ENCODE measurements at places on chromosomes 12 and 14.
A peak's percentile ranks its signal among the peaks of the same experiment; 100 is the strongest.

GRCh38 chr12:53051058-53051880 is 1.4 kb downstream of the TNS2 start:
- no peak for DNase-seq

DNA sequence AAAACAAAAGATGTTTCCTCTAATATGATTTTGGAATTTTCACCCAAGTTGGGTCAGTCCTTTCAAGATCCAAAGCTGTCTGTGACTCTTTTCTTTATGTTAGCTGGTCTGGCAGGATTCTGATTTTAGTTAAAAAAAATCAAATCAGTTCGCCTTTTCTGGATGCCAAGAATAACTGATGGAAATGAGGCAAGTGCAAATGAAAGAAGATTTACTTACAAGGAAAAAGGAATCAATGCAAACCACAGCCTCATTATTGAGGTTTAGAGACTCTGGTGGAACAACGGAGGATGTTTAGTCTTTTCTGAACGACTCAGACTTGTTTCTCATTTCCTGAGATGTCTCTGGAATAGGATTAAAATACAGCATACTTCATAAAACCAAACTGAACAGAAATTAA is 117.0 kb upstream of the DYRK2 start:
- DNase-seq, result no peak

DNA sequence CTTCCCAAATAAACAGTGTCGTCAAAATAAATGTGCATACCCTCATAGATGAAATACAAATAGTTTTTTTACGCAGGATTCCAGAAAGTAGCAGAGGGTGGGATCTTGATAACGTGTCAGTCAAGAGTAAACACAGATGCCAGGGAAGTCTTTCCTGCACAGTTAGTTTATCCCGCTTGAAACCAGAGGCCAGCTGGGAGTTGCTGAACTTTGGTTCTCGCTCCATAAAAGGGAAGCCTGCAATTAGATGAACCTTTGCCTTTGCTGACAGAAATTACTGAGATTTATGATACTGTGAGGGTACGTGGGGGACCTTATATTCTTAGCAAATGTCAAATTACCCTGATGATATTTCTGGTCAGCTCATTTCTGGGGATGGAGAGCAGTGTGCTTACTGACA is 18.9 kb downstream of the FAR2 start:
- no peak for DNase-seq

DNA sequence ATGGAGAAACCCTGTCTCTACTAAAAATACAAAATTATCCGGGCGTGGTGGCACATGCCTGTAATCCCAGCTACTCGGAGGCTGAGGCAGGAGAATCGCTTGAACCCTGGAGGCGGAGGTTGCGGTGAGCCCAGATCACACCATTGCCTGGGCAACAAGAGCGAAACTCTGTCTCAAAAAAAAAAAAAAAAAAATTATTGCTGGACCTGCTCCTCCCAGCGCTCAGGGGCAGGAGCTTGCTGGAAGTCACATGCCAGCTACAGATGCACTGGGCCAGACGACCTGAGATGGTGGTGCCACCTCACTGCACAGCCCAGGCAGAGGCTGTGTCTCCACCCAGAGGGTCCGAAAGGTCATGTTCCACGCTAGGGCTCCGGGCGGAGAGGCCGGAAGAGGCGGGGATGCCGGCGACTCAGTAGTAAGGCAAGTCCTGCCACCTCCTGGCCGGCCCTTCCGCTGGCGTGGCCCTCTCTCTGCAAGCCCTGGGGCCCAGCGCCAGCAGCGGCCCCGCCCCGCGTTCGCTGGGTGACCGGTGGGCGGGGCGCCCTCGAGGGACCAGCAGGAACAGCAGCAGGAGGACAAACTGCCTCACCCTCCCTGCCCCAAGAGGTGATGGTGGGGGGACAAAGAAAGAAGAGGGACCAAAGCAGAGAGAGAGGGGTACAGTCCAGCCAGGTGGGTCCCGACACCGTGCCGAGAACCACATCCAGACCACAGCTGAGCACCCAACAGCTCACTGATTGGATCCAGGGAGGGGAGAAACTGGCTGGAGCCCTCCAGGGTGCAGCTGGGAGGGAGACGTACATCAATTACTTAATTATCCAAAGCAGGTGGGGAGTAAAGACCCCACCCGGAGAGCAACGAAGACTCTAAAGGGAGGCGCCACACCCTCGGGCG is 3.6 kb upstream of the RHOF start:
- peak; percentile 89 for DNase-seq

DNA sequence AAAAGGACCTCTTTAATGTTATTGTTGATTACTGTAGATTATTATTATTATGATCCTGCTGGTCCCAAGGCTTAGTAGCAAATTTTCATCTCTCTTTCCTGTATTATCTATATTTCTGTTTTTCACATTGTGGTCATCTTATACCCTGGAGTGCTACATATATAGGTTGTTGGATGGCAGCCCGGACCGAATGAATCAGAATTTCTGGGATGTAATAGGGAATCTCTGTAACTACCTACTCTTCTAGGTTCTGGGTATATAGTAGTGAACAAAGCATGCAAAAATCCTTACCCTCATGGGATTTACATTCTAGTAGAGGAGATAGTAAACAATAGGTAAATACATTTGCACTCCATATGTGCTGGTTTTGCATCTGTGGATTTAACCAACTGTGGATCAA is 31.4 kb downstream of the NUBPL start:
- DNase-seq, result no peak

GRCh38 chr14:28059254-28059653 is 707.3 kb upstream of the FOXG1 start:
- no peak for DNase-seq

- DNase-seq, result no peak
These were observed 10.8 kb upstream of the KRT8 start for GRCh38 chr12:52915637-52916036.

DNA sequence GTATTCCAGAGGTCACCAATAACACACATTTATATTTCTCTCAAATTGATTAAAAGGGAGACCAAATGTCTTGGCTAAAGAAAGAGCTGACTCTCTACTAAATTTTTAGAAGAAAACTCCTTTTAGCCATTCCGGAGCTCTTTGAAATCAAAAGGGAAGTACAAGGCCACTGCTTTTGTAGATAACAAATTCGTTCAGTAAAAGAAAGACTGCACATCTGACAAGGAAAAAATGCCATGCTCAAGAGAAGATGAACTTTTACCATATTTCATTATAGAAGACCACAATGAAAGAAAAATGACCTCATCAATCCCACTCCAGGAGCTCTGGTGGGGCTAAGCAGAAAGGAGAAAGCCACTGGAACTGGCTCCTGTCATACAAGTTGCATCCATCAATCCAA is 57.6 kb downstream of the SPTSSA start:
- DNase-seq, result no peak

DNA sequence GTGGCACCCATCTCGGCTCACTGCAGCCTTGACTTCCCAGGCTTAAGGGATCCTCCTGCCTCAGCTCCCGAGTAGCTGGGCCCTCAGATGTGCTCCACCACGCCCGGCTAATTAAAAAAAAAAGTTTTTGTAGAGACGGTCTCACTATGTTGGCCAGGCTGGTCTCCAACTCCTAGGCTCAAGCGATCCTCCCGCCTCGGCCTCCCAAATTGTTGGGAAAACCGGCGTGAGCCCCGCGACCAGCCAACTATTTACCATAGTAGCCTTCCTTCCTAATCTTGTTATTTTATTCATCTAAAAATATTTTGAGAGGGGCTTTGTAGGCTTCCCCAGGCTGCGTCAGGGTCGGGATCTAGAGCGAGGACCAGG is 25.4 kb upstream of the YY1 start:
- DNase-seq, result no peak

DNA sequence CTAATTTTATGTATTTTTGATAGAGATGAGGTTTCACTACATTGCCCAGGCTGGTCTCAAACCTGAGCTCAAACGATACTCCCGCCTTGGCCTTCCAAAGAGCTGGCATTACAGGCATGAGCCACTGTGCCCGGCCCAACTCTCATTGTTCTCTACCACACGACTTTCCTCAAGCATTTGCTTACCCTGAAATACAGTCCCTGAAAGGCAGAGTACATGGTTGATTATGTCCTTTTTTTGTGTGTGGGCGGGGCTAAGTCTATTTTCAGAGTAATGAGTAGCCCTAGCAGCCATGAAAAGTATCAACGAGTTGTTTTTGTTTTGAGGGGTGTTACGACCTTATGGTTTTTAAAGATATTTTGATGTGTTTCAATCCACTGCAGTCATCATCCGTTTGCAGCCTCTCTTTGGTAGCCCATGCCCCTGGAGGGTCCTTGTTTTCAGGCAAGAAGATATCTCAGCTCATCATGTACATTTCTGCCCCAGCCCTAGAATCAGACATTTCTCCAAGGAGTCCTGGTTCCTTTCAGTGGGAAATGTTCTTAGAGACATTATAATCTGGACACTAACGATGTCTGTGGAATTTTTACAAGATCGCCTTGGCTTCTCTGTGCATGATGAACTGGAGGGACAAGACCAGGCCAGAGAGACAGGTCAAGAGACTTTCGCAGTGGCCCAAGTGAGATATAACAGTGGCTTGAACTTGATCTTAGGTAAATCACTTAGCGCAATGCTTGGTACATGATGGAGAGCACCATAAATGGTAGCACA is 8.7 kb downstream of the ACACB start:
- no peak for DNase-seq

DNA sequence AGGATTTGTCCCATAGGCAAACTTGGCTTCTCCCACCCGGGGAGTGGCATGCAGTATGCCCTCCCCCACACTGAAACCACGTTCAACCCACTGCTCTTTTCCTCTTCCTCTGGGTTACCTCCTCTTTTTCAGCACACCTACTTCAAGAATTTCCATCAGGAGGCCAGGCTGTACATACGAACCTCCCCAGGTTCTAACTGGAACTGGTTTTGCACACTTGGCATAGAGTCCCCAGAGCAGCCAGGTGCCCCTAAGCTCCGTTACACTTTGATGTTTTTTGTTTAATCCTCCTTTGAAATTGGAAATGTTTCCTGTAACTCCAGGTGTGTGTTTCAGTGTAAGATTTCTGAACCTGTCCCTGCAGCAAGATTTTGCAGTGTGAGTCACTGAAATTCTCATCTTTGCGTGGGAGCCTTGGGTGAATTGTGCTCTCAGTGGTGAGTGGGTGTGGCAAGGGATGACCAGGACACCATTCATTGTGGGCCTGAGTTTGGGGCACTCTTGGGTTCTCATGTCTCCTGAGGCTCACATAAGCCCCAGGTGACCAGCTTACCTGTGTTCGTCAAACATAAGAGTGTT is 18.2 kb downstream of the CD9 start:
- no peak for DNase-seq

DNA sequence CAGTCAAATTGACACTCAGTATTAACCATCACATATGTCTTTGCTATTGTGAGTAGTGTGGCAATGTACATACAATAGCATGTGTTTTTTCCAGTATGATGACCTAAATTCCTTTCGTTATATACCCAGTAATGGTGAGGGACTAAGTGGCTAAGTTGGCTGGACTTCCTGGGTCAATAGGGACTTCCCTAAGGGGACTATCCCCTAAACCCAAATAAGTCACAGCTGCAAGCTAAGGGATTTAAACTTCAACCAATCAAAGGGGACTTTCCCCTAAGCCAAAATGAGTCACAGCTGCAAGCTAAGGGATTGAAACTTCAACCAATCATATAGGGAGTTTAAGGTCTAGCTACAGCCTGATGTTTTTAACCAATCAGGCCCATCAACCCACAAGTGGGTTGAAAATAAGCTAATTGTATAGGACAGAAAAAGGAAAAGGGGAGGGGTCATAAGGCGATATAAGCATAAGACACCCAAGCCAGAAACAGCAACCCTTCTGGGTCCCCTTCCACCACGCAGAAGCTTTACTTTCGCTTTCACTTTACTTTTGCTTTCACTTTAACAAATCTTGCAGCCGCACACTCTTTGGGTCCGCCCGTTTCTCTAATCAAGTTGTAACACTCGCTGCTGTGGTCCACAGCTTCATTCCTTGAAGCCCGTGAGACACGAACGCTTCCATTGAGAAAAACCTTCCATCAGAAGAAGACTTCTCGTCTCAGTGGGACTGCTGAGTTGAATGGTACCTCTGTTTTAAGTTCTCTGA is 404.4 kb downstream of the FLRT2 start:
- no peak for DNase-seq

DNA sequence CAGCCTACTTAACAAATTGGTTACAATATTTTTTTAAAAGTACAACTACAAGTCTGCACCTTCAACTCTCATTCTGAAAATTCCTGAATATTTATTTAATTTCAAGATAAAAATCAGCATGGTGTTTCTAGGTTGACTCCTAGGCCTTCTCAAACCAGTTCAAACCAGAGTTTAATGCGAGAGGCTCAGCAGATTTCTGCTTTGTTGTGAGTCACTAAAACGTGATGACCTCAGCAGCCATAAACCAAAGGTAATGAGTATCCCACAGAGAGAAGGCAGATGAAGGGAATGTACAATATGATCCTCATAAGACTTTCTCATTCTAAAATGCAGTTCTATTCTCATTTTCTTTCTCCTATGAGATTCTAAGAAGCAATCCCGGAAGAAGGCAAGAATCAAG is 1.5 kb downstream of the PRDM4 start:
- DNase-seq, result no peak

Measured in frontal cortex (tissue), 4 donors.